ENCODE measurements at places on chromosomes 7 and 10. TPM values are rescaled to one million over a fixed set of nuclear protein-coding genes. Genes with fewer than 3 reads are reported as not detected.

Gene H2AZ2
- polyA plus RNA-seq = 115 TPM

Gene GPR26
- not detected for polyA plus RNA-seq

- no peak for DNase-seq
Measured at GRCh38 chr10:49556723-49557122, 17.8 kb upstream of the ERCC6 start.

- no peak for DNase-seq
Measured at GRCh38 chr7:155570171-155570958, 24.0 kb upstream of the CNPY1 start.

DNA sequence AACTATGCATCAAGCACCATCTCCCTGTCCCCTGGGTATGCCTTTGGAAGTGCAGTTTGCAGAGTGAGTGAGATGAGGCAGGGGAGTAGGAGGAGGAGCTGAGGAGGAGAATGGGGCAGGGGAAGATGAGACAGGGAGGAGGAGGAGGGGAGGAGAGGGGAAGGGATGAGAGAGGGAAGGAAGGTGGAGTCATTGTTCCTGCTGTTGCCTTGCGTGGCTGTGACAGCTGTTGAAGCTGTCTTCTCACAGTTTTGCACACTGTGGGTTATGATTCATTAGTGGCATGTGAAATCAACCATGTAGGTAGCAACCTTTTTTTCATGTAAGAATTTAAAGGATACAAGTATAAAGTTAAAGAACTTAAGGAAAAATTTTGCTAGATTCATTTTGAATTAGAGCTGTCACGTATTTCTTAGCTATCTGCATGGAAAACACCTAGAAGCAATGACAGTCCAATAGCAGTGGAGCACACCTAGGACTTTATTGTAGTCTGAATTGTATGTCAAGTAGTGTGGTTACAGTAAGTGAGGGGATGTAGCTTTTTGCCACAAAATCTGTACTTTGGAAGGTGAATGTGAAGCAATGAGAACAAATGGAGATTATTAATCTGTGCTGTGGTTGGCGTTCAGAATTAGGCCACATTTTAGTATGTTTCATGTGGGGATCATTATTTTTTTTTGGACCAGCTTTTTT lies 21.7 kb downstream of the CCM2 start:
- no peak for DNase-seq

GRCh38 chr10:102003541-102003940 lies 52.4 kb downstream of the ARMH3 start:
- no peak for DNase-seq

GRCh38 chr10:105540381-105540780 lies 899.3 kb downstream of the SORCS3 start:
- no peak for DNase-seq

DNA sequence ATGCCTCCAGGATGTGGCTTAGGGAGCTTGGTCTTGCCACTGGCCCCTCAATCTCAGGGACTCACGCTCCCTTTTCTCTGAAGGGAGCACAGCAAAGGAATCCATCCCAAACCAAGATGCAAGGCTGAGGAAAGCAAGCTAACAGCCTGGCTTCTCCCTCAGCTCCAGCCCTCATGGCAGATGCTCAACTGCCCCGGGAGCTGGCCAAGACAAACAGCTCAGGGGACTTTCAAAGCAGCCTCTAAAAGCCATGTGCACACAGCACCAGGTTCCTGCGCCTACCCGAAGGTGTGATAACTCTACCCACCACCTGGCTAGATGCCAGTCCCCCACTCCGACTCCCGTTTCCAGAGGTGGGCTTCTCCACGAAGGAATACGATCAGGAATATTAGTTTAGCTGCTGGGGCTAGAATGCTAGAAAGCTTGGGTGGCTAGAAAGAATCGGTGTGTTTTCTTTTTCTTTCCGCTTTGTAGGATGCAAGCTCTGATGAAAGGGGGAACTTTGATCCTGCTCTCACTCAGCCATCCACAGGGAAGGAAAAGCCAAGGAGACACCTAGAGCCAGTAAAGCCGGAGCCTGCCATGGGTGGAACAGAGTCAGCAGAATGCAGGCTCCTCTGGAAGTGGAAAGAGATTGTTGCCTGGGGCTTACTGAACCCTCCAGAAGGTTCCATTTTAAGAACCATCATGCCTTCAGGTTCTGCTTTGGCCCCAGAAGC lies 89.0 kb upstream of the FGFR2 start:
- DNase-seq = no peak
